Effector memory CD8-positive, alpha-beta T cell (primary cell): ENCODE measurements at places on chromosomes 7 and 10.
A peak's percentile ranks its signal among the peaks of the same experiment; 100 is the strongest.

- DNase-seq, result no peak
These were observed 6.6 kb upstream of the ABCC2 start for GRCh38 chr10:99775850-99776249.

GRCh38 chr7:121341933-121342332, 13.1 kb downstream of the WNT16 start:
- no peak for DNase-seq

DNA sequence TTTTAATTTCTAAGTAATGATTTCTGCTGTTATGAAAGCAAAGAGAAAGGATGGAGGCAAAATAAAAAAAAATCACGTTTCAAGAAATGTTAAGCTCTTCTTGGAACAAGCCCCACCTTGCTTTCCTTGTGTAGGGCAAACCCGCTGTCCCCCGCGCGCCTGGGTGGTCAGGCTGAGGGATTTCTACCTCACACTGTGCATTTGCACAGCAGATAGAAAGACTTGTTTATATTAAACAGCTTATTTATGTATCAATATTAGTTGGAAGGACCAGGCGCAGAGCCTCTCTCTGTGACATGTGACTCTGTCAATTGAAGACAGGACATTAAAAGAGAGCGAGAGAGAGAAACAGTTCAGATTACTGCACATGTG, 2.4 kb downstream of the ADRB1 start:
- DNase-seq, result no peak

- DNase-seq, result no peak
These were observed 103.2 kb upstream of the WAC start for GRCh38 chr10:28429573-28430216.

GRCh38 chr7:150737265-150738055, at the start of gene GIMAP5:
GIMAP5 (plus strand) TSS chr7:150737418; CDS start chr7:150740885, 3,467 bp downstream.
- DNase-seq, result no peak

GRCh38 chr7:28955718-28956607, 2.2 kb downstream of the TRIL start:
- no peak for DNase-seq

DNA sequence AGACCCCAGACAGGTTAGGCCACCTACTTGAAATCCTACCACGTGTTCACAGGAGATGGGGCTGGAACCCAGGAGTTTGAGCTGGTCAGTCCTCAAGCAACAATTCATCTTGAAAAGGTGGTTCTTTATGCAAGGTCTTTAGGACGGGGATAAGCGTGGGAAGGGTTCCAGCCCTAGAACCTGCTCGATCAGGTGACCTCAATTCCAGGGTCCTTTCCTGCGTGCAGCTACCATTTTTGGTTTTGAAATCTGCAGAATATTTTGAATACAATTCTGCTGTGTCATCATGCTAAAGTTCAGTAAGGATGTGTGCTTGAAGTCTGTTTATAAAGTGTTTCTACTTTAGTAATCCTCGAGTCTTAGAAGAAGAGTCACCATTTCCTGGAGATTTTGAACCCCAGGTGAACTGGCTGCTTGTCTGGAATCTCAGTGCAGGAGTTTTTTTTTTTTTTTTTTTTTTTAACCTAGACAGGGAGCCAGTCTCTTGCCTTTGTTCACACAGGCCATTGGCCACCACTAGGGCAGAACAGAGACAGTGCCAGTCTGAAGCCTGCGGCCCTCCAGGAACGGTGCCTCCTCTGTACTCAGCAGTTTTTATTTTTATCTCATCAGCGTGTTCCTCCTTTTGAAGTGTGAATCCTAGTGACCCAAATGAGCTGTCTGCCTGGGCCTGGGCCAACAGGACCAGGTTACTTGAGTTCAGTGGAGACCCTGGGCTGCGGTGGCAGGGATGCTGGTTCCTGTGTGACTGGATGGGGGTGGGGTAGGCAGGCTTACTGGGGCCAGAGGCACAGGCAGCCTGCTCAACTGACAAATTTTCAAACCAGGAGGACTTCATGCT, 54.6 kb downstream of the EEPD1 start:
- no peak for DNase-seq

DNA sequence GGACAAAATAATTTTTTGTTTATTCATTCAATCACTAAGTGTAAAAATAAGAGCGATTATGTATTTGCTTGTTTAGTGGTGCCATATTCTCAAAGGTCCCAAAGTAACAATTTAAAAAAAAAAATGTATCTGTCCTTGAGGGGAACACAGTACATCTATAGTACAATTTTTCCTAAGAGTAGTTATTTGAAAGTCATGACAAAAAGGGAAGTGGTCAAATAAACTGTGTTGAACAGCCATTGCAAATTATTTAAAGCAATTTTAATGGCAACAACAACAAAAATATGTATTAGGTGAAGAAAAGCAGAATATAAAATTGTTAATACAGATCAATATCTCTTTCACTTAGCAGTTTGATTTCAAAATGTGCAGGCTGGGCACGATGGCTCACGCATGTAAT, 943.5 kb downstream of the CNTNAP2 start:
- DNase-seq, result no peak

DNA sequence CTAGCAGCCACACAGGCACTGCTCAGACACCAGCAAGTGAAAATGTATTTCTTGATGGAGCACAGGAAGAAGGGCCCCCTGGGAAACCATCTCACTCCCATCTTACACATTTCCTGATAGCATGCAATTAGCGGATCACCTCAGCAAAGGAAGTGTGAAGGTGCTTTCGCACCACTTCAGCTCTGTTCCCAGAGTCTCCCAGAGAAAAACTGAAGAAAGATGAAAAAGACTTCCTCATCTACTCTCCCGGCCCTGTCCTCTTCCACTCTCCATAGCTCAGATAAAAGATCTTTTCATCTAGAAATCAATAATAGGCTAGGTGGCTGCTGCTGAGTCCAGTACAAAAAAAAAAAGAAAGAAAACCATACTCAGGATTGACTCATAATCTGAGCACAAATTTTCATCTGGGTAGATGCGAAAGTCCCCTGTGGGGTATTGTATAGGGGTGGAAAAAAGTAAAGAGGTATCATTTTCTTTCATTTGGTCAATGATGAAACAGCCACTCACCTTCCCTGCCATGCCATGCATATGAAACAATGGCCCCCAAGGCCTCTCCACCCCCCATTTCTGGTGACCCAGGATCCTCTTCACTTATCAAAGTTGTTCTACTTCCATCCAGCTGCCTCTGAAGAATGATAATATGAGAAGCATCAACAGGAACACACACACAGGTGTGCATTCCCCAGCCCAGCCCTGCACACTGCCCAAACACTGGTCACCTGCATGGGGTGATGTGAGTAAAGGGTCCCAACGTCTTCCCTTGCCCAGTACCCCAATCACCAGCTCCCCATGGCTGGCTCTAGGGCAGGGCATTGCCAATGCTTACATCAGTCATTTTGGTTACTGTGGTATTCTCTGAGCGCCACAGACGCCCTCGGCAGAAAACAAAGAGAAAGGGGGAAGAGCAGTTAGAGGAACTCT, 48.8 kb upstream of the DGKI start:
- DNase-seq, result no peak

- DNase-seq, result no peak
These were observed 319.1 kb upstream of the PHYHIPL start for GRCh38 chr10:58857251-58857805.

- DNase-seq, result no peak
These were observed 731 bp downstream of the CHCHD3 start for GRCh38 chr7:133081119-133081598.

DNA sequence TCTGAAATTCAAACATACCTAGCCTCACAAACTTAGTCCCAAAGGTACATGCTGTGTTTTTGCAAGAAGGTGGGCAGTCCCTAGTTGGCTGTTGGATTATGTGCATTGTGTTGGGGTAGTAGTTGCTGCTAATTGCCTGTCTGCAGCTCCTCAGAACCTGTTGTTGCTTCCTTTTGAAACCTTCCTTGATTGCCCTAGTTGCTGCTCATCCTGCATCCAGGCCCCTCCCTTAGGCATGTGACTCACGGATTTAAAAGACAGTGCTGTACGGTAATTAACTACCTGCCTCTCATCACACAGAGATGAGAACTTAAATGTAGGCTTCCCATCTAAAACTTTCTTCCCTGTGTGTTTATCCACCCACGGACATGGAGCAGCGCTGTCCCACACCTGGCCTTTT, 67.7 kb downstream of the BMPR1A start:
- no peak for DNase-seq

DNA sequence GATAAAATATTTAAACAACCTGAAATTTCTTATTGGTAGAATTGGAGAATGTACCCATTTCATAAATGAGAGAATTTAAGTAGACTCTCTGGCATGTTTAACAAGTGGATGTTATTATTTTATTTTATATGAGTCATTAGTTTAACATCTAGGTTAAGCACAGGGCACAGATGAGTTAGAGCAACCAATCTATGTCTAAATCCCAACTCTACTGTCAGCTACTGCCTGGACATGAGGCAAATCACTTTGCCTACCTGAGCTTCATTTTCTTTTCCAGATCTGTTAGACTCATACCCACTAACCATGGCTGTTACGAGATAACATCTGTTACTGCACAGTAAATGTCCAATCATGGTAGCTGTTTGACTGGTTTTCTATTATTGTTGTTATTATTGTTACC, 251.1 kb downstream of the INHBA start:
- DNase-seq, result no peak

DNA sequence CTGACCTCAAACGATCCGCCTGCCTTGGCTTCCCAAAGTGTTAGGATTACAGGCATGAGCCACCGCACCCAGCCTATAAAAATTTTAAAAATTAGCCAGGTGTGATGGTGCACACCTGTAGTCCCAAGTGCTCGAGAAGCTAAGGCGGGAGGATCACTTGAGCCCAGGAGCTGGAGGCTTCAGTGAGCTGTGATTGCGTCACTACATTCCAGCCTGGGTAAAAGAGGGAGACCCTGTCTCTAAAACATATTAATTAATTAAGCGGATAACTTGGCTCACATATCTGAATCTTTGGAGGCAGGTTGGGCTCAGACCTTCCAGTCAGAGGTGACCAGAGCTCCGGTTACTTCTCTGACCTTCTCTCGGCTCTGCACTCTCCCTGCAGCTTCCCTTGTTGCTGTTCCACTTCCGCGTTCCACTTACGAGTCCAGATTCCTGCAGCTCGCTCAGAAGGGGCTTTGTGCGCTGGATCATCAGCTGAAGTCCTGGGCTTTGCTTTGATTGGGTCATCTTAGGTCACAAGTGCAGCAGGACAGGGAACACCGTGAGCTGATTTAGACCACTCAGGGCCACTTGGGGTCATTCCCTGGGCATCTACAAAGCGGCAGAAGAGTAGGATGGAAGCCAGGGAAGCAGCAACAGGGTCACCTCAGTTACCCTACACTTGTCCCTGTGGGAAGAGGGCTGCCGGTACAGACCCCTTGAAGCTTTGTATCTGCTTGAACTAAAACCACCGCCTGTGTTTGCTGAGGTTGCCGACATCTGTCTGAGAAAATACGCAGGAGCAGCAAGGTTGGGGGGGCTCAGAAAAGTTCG, 2.0 kb upstream of the ARPC1B start:
- no peak for DNase-seq

GRCh38 chr10:72323771-72324191, 30.9 kb downstream of the DNAJB12 start:
- no peak for DNase-seq

DNA sequence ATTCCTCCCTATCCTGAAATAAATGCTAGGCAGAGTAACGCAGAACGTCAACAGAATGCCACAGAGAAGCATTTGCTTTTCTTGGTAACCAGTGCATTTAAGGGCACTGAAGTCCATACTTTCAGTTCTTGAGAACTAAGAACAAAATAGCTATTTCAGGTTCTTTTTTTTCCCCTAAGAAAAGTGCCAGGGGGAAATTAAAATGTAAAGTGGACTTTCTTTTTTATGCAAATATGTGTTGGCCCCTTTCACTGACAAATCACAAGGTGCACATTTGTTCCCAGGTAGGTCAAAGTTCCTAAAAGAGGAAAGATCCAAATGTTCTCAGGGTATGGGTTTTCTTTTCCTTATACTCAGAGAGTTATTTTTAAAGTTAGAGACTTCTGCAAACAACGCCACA, 151.5 kb downstream of the HPSE2 start:
- DNase-seq, result no peak

- no peak for DNase-seq
These were observed at the start of gene SH3PXD2A for GRCh38 chr10:103855424-103855823. SH3PXD2A (minus strand) TSS chr10:103855576; CDS start chr10:103855266, 310 bp downstream.

GRCh38 chr7:47404010-47404409, 177.9 kb downstream of the TNS3 start:
- no peak for DNase-seq

- DNase-seq, result no peak
These were observed 24.4 kb downstream of the PLXNA4 start for GRCh38 chr7:132551886-132552285.

- DNase-seq, result no peak
These were observed 187.5 kb downstream of the WDR37 start for GRCh38 chr10:1243486-1244234.

GRCh38 chr7:129642871-129643549, 31.5 kb downstream of the NRF1 start:
- DNase-seq, result no peak

GRCh38 chr7:37236906-37237305, 211.8 kb downstream of the ELMO1 start:
- no peak for DNase-seq

- peak; percentile 49 for DNase-seq
These were observed 218.3 kb downstream of the FAM107B start for GRCh38 chr10:14556285-14556956.

GRCh38 chr10:103897241-103897774, 20.7 kb downstream of the STN1 start:
- DNase-seq, result no peak

DNA sequence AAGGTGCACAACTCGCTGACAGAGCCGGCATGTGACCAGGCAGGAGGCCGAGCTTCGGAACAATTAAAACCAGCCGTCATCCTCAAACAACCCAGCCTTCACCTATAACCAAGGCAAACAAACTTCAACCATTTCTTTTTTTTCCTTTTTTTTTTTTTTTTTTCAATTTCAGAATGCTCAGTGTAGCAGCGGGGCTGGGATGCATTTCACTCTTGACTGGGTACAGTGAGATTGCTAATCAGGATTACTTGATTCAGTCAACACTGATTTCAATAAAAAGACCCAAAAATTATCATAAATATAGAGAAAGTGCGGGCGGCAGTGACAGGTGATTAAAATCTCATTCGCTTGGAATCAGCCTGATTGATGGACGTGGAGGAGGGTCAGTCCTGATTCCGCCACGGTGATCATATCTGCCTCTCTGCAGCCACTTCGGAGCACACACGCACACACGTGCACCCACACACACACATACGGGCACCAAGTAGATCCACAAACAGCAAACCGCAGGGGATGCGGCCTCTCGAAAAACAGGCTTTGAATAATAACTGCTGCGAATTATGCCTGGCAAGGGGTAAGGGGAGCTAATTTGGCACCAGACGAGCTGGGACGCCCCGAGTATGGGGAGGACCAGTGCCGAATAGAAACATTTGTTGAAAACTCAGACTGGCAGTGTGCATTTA, 31.2 kb downstream of the EBF3 start:
- no peak for DNase-seq

- no peak for DNase-seq
These were observed 32.8 kb downstream of the CPED1 start for GRCh38 chr7:121020989-121021969.

DNA sequence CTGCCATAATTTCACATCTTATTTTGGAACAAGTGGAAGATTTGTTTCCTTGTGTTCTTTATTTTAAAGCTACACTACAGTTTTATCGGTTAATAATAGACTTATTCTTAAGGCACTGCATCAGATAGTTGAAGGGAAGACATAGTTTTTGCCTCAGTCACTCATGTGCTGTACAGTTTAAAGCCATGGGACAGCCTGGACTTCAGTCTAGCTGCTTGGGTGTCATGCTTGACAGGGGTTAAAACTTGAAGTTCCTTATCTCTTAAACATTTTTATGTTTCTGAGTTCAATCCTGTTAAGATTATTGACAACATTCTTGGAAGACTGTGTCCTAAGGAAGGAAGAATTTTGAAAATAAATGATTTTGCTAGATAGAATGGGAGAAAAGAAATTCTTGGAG, 49.7 kb downstream of the PPP1R9A start:
- no peak for DNase-seq
